ENCODE measurements at places on chromosomes 11 and 22.

DNA sequence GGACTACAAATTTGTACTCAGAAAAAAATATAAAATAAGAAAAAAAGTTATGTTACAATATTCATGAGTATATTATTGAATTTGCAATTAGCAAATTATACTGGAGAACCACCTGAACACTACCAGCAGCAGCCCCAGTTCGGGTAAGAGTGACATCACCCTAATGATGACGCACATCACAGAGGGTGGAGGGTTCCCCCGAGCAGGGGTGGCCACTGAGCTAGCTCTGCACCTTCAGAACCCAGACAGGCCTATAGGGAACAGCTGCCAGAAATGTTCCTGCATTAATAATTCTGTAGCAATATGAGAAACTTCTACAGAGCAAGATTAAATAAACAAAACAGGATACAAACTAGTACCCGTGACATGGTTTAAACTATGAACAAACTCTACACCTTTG, 17.5 kb upstream of the ARAP1 start:
- no peak for DNase-seq

DNA sequence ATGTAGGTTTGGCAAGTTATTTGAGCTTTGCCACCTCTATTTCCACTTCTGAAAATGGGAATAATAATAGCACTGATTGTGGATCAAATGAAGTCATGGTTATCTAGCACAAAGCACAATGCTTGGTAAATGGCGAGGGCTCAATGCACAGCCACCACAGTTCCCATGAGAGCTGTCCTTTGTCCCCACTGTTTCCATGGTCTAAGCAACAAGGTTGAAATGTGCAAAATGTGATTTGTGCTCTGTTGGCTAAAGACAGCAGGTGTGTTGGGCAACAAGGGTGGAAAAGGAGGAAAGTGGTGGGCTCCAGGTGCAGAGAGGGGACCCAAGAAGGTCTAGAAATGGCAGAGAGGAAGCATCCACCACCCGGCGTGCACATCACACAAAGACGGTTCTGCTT, 200.5 kb downstream of the TRIM29 start:
- no peak for DNase-seq

- DNase-seq: no peak
Measured at GRCh38 chr11:66867425-66868040, 10.7 kb downstream of the LRFN4 start.

GRCh38 chr11:64848826-64849597, 4.6 kb upstream of the CDC42BPG start:
- DNase-seq: no peak

GRCh38 chr22:36493690-36494110, 12.3 kb upstream of the TXN2 start:
- DNase-seq: no peak

DNA sequence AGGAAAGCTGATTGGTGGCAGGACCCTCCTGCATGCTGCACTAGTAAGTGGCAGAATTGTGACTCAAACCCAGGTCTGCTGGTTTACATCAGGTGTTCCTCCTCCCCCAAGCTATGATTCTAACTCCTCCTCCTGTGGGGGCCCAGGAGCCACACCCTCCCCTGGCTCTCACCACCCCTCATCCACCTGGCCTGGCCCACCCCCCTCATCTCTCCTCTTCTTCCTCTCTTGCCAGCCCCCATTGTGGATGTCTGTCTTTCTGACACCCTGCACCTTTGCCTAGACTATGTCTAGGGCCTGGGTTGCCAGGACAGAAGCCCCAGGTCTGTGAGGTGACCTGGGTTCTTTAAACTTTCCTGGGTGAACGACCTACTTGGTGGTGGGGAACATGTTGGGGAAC, 59.9 kb downstream of the GRIK4 start:
- no peak for DNase-seq

- no peak for DNase-seq
Measured at GRCh38 chr22:30261134-30261533, 5.5 kb downstream of the OSM start.

DNA sequence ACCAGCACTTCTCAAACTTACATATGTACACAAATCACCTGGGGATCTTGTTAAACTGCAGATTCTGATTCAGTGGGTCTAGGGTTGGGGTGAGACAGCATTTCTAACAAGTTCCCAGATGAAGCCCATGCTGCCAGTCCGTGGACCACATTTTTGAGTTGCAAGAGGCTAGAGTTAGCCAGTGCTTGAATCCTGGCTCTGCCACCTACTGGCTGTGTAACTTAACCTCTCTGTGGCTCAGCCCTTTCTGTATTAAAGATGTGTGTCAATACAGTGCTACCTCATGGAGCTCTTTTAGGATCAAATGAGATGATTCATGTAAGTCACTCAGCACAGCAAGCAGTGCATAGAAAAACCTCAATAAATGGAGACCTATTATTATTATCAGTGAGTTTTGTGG, 90.2 kb upstream of the ISX start:
- no peak for DNase-seq

DNA sequence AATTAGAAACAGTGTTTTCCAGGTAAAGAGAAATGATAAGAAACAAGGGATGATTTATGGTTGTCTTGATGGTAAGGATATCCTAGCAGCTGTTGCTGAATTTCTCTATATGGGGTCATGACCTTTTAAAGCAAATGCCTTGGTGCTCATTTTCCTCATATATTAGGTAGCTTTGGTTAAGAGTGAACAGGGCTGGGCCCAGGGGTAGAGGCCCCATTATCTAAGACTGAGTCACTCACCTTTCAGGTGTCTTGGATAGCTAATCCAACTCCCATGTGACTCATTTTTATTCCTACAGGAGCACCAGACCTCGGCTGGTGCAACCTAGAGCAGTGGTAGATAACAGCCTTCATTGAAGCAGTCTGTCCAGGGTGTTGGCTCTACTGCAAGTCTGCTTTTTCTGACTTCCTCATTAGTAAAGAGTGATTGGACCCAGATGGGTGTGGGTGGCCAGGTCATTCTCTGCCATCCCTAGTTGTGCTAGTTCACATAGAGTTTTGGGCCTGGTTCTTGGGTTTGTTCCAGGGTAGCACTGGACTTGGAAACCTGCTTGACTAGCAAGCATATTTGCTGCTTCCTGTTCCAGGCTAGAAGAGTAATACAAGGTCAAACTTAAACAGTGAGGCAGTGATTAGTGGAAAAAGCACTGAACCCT, 37.4 kb downstream of the CTNND1 start:
- no peak for DNase-seq

- no peak for DNase-seq
Measured at GRCh38 chr11:21430537-21430936, 761.2 kb downstream of the NELL1 start.

DNA sequence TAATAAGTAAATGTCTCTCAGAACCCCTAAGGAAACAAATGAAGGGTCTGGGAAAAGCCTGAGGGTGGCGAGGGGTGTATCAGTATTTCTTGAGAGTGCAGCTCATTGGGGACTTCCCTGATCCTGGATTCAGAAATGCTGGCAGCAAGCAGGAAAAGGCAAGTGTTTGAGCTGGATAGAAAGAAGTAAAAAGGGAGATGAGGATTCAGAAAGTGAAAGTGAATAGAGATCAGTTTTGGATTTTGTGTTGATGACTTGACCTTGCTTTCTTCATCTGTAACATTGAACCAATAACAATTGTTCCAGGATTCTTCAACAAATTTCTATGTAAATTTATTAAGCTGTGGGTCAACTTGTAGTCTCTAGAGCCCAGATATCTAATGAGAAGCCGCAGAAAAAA, 66.9 kb upstream of the CTSC start:
- no peak for DNase-seq

DNA sequence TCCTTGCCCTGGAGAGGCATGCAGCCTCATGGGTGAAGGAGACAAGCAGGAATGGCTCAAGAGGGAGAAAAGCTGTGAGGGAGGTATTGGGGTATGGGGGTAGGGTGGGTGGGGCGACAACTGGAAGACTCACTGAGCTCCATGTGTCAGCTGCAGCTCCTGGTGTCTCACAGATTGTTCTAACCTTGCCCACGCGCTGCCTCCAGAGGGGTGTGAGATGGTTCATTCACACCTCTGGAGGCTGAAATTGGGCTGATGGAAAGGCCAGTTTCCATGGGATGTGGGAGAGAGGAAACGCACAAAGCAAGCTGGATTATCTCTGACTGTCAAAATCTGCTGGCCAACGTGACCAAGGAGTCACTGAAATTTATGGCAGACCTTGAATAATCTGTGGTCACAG, 400.4 kb upstream of the NARS2 start:
- no peak for DNase-seq

DNA sequence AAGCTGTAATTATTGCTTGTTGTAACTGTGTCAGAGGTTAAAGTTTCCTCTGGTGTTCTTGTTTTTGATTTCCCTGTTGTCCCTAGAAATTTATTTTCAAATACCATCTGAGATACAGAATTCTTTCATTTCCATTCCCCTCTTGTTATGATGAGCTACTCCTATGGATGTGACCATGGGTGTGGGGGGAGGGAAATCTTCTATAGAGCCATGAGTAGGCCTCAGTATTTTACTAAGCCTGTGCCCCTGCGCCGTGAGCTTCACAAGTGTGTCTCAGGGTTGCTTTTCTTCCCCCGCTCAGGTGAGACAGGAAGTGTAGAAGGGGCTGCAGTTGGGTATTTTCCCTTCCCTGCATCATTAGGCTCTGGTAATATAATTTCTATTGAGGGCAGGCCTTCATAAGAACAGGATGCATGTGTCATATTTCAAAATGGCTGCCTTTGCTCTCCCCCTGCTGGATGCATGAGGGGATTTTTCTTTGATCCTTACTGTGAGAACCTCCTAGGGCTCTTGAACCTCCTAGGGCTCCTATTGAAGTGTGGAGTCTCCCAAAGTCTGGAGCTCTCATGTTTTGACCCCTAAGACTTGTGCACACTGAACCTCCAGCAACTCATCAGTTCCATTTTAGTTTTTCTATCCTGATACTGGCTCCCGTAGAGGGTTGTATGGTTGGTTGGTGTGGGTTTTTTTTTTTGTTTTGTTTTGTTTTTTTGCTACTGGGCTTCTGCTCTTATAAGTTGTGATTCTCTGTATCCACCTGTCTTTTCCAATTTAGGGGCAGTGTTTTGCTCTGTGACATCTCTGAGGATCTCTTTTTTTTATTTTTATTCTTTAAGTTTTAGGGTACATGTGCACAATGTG, 658.2 kb downstream of the NTM start:
- no peak for DNase-seq

GRCh38 chr11:114088216-114088615, 28.7 kb downstream of the ZBTB16 start:
- DNase-seq: no peak

DNA sequence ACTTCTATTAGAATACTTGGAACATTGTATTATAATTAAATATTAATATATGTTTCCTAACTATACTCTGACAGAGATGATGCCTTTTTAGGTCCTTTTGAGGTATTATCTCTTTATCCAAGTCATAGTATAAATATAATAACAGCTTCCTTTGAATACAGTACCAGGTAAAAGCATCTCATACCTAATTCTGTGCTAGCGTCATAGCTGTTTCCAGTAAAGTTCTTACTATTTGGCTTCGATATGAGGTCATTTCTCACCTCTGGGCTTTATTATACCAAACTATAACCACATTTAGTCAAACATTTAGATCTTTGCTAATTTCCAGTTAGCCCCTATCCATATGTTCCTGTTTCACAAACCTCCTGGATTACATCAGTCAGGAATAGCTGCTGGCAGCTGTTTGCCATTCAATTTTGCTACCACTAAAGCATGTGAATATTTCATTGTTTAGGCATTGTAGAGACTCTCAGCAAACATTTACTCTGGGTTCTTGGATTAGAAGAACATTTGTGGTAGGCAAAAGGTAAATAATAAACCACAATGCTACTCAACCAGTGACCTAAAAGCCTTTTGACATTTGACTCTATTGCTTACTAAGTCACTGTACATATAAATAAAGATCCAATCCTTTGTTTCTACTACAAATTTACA, 255.1 kb downstream of the TTC28 start:
- DNase-seq: no peak
